ENCODE measurements at places on chromosomes 2 and 18.

DNA sequence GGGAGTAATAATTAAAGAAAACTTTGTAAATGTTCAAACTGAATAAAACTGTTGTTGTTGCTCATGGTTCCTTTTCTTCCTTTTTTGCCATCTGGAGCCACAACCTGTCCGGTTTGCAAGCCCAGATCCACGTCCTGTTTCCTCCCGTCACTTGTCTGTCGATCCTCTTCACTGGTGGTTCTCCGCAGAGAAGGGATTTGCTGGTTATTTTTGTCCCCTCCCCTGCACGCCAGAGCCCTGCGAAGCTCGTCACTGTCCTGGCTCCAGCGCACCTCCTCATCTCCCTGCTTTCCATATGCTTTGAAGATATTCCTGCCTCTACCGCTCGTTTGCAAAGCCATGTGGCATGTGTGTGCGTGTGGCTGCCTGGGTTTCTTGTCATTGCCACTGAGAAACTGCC lies 461.4 kb downstream of the RNF144A start:
- DNase-seq, result no peak

DNA sequence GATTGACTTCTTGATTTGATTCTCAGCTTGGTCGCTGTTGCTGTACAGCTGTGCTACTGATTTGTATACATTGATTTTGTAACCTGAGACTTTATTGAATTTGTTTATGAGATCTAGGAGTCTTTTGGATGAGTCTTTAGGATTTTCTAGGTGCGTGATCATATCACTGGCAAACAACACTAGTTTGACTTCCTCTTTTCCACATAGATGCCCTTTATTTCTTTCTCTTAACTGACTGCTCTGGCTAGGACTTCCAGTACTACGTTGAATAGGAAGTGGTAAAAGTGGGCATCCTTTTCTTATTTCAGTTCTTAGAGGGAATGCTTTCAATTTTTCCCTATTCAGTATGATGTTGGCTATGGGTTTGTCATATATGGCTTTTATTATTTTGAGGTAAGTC lies 101.3 kb downstream of the OSBPL1A start:
- DNase-seq, result no peak

DNA sequence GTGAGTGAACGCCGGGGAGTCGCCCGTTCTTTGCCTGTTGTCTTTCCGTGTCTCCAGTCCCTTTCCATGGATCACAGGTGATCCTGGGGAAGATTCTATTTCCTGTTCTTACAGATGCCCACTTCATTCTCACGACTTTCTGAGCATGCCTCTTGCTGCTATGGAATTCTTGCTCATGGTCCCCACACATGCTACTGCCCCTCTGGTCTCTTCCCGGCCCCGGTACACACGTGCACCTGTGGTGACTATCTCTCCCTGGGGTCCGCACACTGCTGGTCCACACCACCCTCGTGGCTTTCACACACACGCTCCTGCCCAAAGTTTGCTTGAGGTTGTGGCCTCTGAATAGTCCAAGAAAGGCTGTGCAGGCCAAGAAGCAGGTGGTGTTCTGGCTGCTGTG lies 67.9 kb upstream of the ALKAL2 start:
- DNase-seq, result no peak

DNA sequence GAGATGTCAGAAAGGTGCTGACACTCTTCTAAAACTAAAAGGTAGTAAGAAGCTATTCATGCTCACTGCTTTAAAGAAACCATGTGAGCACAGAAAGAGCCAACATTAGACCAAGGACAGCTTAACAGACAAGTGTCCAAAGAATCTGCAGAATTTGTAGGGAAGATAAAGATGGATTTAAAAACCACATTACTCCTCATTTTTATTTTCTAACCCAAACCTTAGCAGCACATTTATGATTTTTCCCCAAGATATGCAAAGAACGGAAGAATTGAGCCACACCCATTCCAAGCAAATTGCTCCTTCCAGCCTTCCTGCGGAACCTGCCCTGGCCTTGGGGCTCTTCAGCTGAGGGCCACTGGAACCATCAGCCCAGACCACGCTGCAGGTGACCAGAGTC lies 26.9 kb downstream of the MBP start:
- no peak for DNase-seq
